ENCODE measurements at places on chromosomes 4 and X. TPM values are rescaled to one million over a fixed set of nuclear protein-coding genes. Genes with fewer than 3 reads are reported as not detected.

The TAF7L gene
- not detected for total RNA-seq

The PRKG2 gene
- total RNA-seq: 0.35 TPM

The ATP8A1 gene
- total RNA-seq: 35.6 TPM

The SRPK3 gene
- total RNA-seq: not detected

The MGARP gene
- total RNA-seq: not detected

The CCNQ gene
- 25.3 TPM for total RNA-seq

The STAP1 gene
- 50.3 TPM for total RNA-seq

The ENPEP gene
- not detected for total RNA-seq

The ESX1 gene
- not detected for total RNA-seq

The CXCL6 gene
- not detected for total RNA-seq

The ADH1B gene
- total RNA-seq: not detected

The AKAP14 gene
- not detected for total RNA-seq

The HHIP gene
- total RNA-seq: not detected

The RPS6KA6 gene
- total RNA-seq: 0.51 TPM

The PLXNB3 gene
- not detected for total RNA-seq

The RADX gene
- 8.5 TPM for total RNA-seq

The FAM9B gene
- total RNA-seq: not detected

The TMEM144 gene
- not detected for total RNA-seq

The DCLK2 gene
- 3.5 TPM for total RNA-seq

The CPZ gene
- total RNA-seq: not detected

The IBSP gene
- total RNA-seq: not detected

Measured in activated B cell treated with CpG ODN at 0.5 μM for 24 hours (primary cell).